Mesothelial cell of epicardium (in vitro differentiated cells): ENCODE measurements at places on chromosomes 11 and 22. TPM values are rescaled to one million over a fixed set of nuclear protein-coding genes. Genes with fewer than 3 reads are reported as not detected.

- no peak overlapping the region for H3K4me3 ChIP-seq
- DNase-seq, result no peak
- H3K27me3 ChIP-seq, result peaks cover 35% of the 10 kb centered on the region
- H3K27ac ChIP-seq, result no peak overlapping the region
- H3K4me1 ChIP-seq, result peaks cover 24% of the 10 kb centered on the region
Measured at GRCh38 chr22:45966895-45967365, 10.0 kb downstream of the WNT7B start.

VPS11 gene
- total RNA-seq, result 32.5 to 35.2 TPM (median 32.6 TPM) in 3 replicates

OR5P2 gene
- total RNA-seq, result 1.7 to 3.0 TPM (median 2.1 TPM) in 3 replicates

TMEM191B gene
- total RNA-seq, result 1.5 to 2.1 TPM (median 1.8 TPM) in 3 replicates
